ENCODE measurements at places on chromosomes 11 and 22.
A peak's percentile ranks its signal among the peaks of the same experiment; 100 is the strongest.

DNA sequence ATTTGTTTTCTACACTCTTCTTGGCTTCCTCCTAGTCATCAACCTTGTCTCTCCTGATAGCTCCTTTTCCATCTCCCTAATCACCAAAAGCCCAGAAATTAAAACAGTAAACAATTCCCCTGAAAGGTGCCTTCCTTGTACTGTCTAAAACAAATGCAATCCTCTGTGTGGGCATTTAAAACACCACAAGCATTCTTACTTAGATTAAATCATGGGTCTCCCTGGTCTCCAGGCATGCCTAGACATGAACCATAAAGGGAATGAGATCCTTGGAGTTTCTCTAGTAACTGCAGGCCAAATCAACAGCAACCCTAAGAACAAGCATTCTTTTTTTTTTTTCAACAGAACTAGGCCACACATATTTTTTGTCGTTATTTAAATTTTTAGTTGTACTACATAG lies 1.9 kb downstream of the BTG4 start:
- DNase-seq: no peak

GRCh38 chr11:9459667-9460321 lies 1.0 kb upstream of the ZNF143 start:
- DNase-seq: peak; percentile 60

GRCh38 chr11:99814021-99814420 lies 793.3 kb downstream of the CNTN5 start:
- DNase-seq: peak; percentile 12

DNA sequence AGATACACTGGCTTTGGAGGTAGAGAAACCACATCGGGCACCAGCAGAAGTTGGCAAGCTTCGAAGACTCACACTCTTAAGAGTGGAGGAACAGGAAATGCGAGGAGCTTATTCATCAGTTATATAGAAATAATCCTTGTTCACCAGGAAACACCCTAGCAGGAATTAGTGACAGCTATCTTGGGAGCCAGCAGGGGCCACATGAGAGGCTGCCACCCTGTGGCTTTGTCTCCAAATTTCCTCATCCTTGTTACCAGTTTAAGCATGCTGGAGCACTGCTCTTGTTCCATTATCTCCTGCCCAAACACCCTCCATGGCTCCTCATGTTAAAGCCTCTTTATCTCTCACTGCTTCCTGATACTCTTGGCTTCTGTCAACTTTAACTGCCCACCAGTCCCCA lies 131.0 kb downstream of the PLEKHA7 start:
- DNase-seq: no peak

GRCh38 chr11:10540915-10541560 lies at the start of gene RNF141:
TSS of gene RNF141 (minus strand) at chr11:10541187. CDS start at chr11:10534158, 7,029 bp downstream.
- peak; percentile 94 for DNase-seq

- DNase-seq: no peak
Observed at GRCh38 chr11:107172996-107173395, 154.7 kb upstream of the GUCY1A2 start.

GRCh38 chr11:47667555-47667954 lies 25.2 kb upstream of the MTCH2 start:
- no peak for DNase-seq

DNA sequence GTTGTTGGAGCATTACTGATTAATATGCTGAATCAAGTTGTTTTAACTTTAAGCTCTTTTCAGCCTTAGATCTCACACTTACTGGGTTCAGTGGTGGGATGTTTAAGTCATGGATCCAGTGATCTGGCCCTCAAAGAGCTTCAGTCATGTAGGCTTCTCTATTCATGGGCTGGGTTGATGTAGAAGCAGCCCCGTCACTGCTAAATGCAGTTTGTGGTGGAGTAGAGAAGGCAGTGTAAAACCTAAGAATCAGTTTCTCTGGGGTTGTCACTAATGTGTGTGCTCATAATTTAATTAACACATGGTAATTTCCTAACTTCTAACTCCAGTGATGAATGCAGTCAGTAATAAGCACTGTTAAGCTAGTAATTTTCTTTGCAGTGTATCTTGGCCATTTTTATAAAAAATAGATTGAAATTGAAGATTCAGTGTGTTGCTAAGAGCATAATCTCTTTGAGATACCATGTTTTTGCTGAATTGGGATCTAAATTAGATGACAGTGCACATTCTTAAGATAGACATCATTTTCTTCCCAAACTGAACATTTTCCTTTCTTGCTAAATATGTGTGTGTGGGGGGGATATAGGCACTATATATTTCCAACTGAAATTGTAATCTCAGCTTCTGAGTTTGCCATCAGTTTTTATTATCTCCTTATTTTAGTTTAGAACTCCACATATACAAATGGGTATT lies 9.0 kb downstream of the SPCS2 start:
- DNase-seq: no peak

GRCh38 chr22:33461698-33462434 lies 403.7 kb upstream of the SYN3 start:
- DNase-seq: no peak

GRCh38 chr22:41636467-41636866 lies 15.4 kb downstream of the XRCC6 start:
- no peak for DNase-seq

DNA sequence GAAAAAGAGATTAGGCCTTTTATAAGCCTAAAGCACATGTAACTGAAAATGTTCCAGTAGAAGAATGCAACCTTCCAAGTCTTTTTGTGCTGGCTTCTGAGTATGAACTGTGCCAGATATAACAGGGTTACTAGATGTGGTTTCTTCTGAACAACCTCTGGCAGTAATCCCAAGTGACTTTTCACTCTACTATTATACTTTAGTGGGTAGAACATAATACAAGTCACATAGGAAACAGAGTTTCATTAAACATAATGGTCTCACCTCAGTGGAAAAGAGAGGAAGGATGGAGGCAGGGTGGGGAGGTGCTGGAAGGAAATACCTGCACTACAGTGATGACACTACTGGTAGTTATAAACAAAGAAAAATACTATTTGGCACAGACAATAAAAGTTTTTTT lies 81.3 kb downstream of the PHF21A start:
- no peak for DNase-seq

GRCh38 chr11:33064033-33064825 lies 24.9 kb downstream of the TCP11L1 start:
- DNase-seq: no peak

DNA sequence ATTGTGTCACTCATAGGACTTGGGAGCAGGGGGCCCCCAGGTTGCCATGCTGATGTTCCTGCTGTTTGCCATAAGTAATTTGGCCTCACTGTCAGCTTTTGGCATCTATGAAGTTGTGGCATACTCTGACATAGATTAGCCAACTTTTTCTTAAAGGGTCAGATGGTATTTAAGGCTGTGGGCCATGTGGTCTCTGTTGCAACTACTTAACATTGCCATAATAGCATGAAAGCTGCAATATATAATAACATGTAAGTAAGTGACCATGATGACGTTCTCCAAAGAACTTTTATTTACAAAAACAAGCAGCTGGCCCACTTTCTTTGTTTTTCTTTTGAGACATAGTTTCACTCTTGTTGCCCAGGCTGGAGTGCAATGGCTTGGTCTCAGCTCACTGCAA lies 2.2 kb upstream of the TMEM216 start:
- peak; percentile 22 for DNase-seq

DNA sequence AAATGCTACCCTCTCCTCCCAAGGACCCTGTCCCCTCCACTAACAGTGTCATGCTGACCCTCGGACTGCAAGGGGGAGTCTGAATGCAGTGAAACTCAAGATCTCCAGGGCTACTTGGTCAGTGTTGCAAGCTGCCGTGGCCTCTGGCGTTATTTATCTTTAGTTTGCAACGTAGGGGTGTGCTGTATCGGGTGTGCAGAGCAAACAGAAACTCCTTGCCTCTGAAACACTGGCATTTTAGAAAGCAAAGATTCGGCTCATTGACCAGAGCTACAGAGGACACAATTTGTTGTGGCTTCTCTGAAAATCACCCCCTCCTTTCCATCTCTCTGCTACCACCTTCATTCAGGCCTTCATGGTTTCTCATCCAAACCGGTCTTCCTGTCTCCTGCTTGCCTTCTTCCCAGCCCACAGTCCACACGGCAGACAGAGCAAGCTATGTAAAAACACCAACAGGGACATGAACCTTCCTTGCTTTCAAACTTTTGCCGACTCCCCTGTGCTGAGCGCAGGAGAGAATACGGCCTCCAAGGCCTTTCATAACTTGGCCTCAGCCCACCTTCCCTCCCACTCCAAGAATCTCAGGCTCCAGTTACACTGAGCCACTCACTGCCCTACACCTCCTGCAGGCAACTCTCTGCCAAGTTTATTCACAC lies 14.9 kb downstream of the FZD4 start:
- peak; percentile 56 for DNase-seq

GRCh38 chr22:49705216-49705971 lies 122.3 kb downstream of the BRD1 start:
- DNase-seq: no peak

GRCh38 chr11:65833297-65834030 lies at the start of gene SNX32:
TSS of gene SNX32 (plus strand) at chr11:65833963. CDS start at chr11:65834066, 103 bp downstream.
- peak; percentile 93 for DNase-seq

DNA sequence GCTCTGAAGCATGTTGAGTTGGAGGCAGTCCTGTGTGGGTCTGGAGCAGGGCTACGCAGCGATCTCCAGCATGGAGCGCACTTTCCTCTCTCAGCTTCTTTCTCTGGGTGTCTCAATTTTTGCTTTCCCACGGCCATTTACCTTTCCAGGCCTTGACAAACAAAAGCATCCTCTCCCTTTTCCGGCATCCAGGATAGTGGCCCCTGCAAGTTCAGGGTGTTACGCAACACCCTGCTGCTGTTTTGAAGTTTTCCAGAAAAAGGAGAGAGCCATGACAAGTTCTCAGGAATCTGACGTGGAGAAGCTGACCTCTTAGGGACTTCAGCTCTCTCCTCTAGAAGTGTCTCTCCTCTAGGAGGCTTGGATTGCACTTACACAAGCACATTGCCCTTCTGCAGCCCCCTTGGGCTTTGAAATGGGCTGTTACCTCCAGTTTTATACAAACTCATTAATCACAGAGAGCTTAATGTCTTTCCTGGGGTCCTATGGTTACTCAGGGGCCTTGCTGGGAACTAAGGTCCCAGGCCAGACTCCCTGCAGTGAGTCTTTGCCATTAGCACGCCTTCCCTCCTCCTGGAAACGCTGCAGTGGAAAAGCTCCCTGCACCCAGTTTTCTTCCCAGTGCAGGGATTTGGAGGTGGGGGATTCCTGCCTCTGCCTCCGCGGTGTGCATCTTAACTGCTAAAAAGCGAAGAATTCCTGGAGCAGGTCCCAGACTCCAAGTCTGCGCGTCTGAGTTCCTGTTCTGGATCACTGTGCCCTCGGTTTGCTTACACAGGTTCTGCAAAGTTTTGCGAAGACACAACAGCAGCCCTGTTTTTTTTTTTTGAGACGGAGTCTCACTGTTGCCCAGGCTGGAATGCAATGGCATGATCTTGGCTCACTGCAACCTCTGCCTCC lies 80.4 kb downstream of the BARX2 start:
- DNase-seq: no peak

- no peak for DNase-seq
Observed at GRCh38 chr11:126878913-126879482, 121.6 kb downstream of the KIRREL3 start.

GRCh38 chr11:67648140-67648795 lies 2.3 kb downstream of the ACY3 start:
- no peak for DNase-seq

DNA sequence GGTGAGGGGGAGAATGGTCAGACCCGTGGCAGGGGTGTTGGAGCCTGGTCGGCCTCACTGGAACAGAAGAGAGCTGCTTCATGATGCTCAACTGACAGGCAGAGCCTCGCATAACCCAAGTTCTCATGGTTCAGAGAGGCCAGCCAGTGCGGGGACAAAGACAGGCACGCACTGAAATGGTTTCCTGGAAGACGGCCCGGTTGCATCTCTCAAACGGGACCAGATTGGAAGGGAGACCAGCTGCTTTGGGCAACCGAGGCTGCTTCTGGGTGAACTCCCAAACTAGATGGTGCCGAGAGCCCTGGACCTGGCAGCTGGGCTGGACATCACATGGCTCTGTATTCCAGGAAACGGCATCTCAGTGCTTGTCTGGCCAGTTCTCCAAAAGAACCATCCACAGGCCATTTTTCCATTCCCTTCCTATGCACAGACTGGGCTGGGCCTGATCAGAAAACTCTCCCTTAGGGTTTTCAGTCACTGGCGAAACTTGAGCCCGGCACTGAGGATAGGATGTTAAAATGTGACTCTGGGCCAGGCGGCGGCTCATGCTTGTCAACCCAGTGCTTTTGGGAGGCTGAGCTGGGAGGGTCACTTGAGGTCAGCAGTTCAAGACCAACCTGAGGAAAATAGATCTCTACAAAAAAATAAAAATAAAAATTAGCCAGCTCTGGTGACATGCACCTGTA lies 80.1 kb upstream of the PRODH start:
- DNase-seq: no peak

GRCh38 chr22:26585104-26585790 lies 4.7 kb downstream of the TPST2 start:
- peak; percentile 71 for DNase-seq

- no peak for DNase-seq
Observed at GRCh38 chr11:10539339-10539738, 1.6 kb downstream of the RNF141 start.

GRCh38 chr22:49894322-49895054 lies 23.8 kb downstream of the ALG12 start:
- DNase-seq: no peak

GRCh38 chr11:35433588-35433987 lies 14.2 kb upstream of the SLC1A2 start:
- no peak for DNase-seq

- no peak for DNase-seq
Observed at GRCh38 chr11:114259551-114259983, 36.6 kb upstream of the NNMT start.

GRCh38 chr22:43147821-43148220 lies 3.5 kb upstream of the TSPO start:
- DNase-seq: no peak

- peak; percentile 14 for DNase-seq
Observed at GRCh38 chr11:83063073-83063754, 8.5 kb downstream of the RAB30 start.

DNA sequence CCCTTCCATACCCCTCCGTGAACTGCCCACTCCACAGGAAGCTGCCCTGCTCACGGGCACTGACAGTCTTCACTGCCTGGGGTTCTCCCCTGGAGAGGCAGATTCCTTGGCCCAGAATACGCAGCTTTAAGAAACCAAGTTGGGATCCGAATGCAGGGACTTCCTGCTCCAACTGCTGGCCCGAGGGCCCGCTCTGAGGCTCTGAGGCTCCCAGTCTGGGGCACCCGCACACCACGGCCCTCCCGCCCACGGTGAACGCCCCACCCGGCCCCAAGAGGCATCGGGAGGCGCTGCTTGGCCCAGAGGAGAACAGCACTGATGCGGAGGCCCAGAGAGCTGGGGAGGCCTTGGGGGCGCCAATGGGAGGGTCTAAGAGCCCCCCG lies 42.3 kb downstream of the IGF2 start:
- no peak for DNase-seq

- DNase-seq: no peak
Observed at GRCh38 chr11:125071435-125071834, 8.3 kb downstream of the SLC37A2 start.
